Activated CD8-positive, alpha-beta memory T cell treated with anti-CD3 and anti-CD28 coated beads for 1 hour (primary cell): ENCODE measurements at places on chromosomes 3 and 15.

DNA sequence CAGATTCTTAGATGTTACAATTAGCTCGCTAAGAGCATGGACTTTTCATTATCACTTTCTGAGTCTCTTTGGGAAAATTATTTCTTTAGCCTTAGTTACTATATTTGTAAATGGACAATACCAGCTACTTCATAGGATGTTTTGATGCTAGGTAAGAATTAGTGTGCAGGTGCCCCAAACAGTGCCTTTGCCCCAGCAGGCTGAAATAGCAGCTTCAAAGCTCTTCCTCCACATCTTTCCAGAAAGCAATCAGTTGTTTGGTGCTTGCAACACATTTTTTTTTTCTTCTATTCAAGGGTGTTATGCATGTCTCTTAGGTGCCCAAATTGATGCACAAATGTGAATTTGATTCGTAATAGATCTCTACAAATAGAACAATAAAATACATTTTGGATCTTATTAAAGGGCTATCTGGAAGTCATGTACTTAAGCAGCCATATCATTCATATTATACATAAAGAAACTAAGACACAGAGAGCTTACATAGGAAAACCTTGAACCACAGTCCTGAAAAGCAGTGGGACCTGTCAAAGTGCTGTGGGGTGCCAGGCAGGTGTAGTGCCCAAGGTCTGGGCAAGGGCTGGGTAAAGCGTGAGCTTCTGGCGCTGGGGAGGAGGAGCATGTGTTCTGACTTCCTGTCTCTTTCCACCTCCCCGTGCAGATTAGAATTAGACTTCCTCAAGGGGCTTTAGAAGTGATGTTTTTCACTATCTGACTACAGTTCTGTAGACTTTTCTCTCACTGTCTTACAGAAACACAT lies 62.9 kb downstream of the FNDC3B start:
- DNase-seq = peak; percentile 15

GRCh38 chr3:13281507-13282357 lies 138.4 kb downstream of the NUP210 start:
- no peak for DNase-seq

GRCh38 chr15:42650208-42651066 lies 75.0 kb downstream of the STARD9 start:
- peak; percentile 8 for DNase-seq

- no peak for DNase-seq
Observed at GRCh38 chr3:8938021-8938420, 25.3 kb downstream of the RAD18 start.

DNA sequence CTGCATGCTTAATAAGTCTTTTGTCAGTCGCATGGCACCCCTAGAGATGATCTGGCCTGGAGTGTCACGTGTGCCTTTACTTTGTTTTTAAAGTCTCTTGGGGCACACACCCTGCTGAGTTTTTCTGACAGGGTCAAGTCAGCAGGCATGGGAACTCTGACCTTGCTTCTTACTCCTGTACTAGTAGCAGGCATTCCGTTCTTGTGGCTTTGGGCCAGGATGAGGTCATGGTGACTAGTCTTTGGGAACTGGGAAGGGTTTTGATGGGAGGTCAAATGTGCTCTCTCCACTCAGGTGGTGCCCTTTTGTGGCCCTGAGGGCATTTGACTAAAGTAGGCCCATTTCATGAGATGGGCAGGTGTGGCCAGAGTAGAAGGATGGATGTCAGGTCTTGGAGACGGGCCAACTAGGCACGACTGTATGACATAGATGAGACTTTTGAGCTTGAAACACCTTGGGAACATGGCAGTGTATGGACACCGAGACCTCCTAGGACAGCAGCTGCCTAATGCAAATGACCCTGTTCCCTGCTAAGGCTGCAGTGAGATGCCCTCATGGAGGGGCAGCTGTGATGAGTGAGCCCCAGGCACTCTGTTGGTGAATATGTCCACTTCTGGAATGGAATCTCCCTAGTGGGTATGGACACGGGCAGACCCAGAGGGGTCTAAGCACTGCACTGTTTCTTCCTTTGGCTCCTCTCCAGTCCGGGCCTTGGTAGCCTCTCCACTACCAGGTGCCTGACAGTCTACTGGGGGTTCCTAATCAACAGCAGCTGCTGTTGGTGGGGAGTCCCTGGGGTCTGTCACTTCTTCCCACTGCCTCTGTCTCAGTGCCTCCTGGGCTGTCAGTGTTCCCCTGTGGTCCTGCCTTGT lies 16.4 kb downstream of the SRPRB start:
- no peak for DNase-seq

DNA sequence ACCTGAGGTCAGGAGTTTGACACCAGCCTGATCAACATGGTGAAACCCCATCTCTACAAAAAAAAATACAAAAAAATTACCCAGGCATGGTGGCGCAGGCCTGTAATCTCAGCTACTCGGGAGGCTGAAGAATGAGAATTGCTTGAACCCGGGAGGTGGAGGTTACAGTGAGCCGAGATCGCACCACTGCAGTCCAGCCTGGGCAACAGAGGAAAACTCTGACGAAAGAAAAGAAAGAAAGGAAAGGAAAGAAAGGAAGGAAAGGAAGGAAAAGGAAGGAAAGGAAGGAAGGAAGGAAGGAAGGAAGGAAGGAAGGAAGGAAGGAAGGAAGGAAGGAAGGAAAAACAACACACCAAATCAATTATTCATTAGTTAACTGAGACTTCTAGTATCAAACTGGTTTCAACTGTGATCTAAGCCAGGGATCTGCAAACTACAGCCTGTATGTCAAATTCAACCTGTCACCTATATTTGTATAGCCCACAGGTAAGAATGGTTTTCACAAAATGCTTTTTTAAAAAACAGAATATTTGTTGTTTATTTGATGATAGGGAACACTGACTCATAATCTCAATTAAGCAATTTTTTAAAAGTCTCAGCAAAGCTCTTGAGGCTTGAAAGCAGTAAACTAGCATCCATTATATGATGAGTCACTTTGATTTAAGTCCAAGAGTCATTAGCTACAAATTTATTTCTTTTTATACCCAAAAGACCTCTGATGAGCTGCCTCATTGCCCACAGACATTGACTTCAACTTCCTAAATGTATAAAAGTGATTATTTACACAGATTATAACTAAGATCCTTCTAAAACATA lies 127.6 kb downstream of the TBL1XR1 start:
- no peak for DNase-seq

DNA sequence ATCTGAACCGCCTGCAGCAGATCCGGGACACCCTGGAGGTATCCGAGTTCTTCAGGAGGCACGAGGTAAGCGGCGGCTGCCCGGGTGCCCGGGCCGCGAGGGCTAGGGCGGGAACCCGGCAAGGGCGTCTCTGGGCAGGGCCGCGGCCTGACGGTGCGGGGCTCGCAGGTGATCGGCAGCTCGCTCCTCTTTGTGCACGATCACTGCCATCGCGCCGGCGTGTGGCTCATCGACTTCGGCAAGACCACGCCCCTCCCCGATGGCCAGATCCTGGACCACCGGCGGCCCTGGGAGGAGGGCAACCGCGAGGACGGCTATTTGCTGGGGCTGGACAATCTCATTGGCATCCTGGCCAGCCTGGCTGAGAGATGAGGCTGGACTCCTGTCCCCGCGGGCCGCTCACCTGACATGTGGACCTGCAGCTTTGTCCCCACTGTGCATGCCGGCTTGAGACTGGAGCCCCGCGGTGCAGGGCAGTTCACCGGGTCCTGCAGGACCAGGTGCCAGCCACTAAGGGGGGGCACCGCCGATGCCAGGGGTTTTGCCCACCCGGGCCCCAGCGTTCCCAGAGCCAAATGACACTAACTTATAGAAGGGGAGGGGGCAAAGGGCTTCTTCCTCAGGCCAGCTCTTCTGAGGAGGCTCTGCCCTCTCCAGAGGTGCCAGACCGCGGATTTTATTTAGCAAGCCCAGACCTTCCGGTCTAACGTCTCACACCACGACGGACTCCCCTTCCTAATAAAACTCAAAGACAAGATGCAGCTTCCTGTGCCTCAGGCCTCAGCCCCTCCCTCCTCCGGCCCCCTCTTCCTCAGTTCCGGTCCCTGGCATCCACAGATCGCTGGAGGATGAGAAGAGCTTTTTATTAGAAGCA lies 9.4 kb downstream of the ITPKA start:
- no peak for DNase-seq
